Omental fat pad (tissue), 4 donors: ENCODE measurements at places on chromosomes 2 and 18.

DNA sequence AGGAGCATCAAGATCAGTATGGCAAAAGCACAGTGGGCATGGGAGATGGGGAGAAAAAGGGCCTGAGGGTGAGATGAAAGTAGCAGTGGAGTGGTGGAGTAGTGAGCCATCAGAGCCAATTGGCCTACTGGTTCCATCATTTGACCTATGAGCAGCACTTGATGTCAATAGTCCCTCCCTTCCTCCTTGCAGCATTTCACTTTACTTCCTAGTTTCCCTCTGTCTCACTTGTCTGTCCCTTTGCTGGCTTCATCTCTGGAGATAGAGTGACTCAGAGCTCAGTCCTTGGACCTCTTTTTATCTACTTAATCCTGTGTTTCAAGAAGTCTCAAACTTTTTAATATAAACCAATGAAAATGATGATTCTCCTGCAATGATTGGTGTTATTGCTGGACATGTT is 32.1 kb downstream of the FBXO48 start:
- DNase-seq: no peak

DNA sequence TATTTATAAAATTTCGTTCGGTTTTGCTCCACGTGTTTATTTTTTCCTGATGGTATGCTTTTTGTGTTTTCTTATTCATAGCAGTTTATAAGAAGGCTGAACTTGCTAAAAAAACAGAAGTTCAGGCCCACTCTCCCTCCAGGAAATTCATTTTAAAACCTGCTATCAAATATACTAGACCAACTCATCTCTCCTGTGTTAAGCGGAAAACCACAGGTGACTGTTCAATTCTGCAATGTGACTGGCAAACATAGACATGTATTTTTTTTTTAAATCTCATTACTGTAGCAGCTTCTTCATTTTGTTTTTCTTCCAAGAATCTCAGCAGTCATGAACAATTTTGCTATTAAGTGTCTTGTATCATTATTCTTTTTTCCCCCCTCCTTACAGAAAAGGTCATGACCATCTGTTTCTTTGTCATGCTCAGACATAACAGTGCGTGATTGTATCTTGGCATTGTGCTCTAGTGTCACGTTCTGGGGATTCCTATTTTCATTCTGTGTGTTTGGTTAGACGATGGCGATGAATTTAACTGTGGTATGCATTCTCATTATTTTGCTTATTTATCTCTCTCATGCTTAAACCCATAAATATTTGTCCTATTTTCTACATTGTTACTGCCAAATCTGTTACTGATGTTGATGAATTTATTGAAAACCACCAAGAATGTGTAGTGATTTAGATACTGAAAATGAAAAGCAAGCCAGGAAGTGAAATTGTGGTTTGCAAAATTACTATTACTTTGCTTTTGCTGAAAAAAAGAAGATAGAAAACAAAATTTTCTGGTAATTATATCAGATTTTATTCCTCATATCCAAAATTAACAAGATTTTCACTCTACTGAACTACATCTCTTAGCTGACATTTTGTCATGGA is 74.6 kb upstream of the UNC80 start:
- no peak for DNase-seq

- no peak for DNase-seq
These were observed 228.3 kb downstream of the C1D start for GRCh38 chr2:67834482-67834881.

- DNase-seq: no peak
These were observed 125.1 kb upstream of the LMAN1 start for GRCh38 chr18:59484131-59484530.

DNA sequence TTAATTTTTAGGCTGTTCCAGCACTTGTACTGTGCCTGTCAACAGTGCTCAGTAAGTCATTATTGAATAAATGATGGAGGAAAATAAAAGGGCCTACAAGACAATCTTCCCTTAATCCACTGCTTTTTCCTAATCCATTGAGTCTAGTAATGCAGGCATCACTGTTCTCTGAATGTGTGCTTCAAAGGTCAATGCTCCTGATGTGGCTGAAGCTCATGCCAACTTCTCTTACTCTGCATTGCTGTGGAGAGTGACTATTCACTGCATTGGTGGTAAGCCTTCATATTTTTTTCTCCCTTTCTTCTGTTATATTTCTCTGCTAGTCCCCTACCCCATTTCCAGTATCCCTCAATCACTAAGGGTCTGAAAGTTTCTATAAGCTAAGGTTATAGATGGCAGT is 31.9 kb upstream of the MYO1B start:
- no peak for DNase-seq

GRCh38 chr2:18238209-18238608 is 322.2 kb downstream of the RDH14 start:
- DNase-seq: no peak

- DNase-seq: no peak
These were observed 23.7 kb downstream of the ACMSD start for GRCh38 chr2:134862069-134862468.
